Activated CD4-positive, alpha-beta T cell treated with anti-CD3 and anti-CD28 coated beads, Interleukin-2, amount 50 U/mL, for 4 hours (primary cell): ENCODE measurements at places on chromosomes 3 and 15.

DNA sequence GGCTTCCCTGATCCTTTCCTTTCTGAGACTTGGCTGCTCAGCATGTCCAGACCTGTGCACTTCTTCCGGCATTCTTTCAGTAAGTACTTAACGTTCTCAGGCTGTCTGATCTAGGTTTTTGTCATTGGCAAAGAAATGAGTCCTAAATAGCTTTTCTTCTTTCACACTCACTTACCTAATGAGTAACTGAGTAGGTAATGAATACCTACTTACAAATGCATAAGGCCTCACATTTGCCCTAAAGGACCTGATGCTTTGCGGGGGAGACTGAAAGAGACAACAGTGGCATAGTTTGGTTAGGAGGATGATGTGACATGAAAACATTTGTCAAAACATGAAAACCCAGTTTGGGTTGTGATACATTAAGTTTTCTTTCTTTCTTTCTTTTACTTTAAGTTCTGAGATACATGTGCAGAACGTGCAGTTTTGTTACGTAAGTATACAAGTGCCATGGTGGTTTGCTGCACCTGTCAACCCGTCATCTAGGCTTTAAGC lies 516.7 kb upstream of the CFAP20DC start:
- no peak for DNase-seq

DNA sequence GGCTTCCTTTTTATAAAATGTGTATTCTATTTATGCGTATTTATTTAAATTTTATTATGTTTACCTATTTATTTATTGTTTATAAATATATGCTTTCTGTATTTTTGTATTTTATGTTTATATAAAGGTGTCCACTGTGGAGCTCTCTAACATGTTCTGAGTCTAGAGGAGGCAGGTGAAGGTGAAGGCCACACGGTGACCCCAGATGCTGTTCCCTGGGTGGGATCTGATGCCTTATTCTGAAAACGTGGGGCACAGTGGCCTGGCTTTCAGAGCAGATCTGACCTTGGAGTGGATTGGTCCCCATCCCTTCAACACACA lies 104.7 kb upstream of the SLC7A14 start:
- DNase-seq: no peak

DNA sequence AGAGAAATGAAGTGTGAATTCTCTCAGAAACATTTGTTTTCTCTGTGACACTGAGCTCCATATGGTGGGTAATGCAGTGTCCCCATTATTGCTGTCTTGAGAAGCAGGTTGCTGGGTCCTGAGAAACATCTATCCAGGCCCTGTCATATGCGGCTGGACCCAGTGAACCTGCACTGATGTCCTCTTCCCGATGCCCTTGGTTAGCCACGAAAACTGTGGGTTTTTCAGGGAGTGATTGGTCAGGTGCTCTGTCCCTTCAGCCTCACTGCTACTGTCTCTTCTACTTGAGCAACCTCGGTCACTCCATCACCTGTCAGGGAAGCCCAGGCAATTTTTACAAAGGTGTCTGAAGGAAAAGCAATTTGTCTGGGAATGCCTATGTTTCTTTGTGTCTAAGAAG lies 77.0 kb downstream of the SLC7A14 start:
- no peak for DNase-seq

DNA sequence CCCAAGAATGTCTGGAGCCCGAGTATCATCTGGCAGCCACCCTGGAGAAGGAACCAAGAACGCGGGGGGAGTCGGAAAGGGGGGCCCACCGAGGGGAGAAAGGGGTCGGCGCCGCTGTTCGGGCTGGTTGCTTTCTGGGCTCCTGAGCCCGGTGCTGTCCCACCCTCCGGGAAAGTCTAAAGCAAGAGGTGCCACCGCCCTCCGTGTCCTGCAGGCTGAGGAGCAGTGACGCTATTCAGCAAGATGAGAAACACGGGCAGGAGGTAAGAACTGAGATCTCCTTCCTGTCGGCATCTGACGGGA lies 234.8 kb downstream of the XXYLT1 start:
- no peak for DNase-seq

DNA sequence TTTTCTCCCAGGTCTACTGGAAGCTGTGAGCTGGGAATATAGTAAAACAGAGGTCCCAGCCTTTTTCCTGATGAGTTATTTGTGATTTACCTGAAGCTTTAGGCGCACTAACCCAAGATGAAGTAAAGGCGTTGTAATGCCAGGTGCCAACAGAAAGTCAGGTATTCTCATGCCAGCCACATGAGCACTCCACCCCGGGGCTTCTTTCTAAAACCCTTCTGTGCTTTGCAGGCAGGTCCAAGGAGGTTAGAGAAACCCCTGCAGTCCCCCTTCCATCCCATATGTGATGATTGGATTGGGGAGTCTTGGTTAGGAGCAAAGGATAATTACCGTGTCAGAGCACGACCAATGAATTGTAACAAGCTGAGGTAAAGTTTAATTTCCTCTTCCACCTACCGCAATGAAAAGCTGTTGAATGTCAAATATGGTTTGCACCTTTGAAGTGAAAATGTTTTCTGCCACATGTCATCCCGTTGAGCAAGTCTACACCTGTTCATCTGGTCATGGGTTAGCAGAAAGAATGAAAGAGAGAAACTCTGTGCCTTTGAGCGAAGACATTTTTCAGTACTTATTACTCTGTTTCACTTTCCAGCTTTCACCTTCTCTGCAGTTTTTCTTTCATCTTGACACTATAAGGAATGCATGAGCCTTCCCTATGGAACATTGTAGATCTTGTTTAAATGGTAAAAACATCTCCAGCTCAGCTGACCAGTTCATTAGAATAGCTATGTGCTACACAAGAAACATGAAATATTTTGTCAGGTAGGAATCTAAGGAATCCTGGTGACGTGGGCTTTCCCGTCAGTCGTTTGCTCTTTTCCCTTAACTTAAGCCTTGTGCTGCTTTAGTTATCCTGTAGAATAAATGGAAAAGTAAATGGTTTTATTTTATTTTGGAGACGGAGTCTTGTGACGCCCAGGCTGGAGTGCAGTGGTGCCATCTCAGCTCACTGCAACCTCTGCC lies 204.6 kb upstream of the IL12A start:
- no peak for DNase-seq

GRCh38 chr3:140628606-140629005 lies 49.3 kb upstream of the TRIM42 start:
- DNase-seq: no peak

DNA sequence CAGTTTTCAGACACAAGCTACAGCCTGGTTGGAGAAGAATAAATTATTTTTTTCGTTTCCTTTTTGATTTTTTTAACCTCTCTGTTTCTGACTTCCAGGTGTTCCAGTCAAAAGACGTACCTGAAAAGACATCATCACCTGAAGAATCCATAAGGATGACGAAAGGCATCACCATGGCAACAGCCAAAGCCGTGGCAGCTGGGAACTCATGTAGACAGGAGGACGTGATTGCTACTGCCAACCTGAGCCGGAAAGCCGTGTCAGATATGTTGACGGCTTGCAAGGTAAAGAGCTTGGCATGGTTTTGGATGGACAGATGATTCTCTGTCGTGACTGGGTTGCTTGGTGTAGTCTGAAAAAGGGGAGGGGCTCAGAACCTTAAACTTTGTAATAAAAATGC lies 237.0 kb upstream of the TPM1 start:
- DNase-seq: no peak

- DNase-seq: no peak
Measured at GRCh38 chr15:52351206-52351908, 55.8 kb upstream of the MYO5C start.

GRCh38 chr15:96625256-96625655 lies 294.8 kb downstream of the NR2F2 start:
- DNase-seq: no peak

GRCh38 chr15:80512726-80513660 lies 108.8 kb downstream of the ARNT2 start:
- no peak for DNase-seq

- DNase-seq: no peak
Measured at GRCh38 chr3:29283231-29284119, 2.6 kb downstream of the RBMS3 start.

GRCh38 chr3:99678023-99678422 lies 39.6 kb downstream of the COL8A1 start:
- DNase-seq: no peak

- DNase-seq: no peak
Measured at GRCh38 chr3:100516232-100516631, 23.8 kb downstream of the TMEM45A start.

- no peak for DNase-seq
Measured at GRCh38 chr3:175227126-175227525, 368.0 kb downstream of the NAALADL2 start.

DNA sequence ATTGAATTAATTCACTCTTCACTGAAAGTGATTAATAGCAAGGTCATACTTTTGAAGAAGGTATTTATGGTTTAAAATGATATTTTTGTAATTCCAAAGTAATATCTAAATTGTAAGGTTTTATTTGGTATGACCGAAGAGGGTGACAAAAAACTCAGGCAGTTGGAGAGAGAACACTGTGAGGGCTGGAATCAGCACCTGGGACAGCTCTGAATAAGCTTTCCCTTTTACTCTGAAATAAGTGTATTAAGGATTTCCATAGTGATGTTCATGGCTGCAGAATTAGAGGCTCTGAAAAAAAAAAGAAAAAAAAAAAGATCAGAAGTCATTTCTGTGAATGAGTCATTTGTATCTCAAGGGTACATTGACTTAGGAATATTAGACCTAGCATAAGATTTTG lies 299.5 kb downstream of the IL5RA start:
- DNase-seq: no peak

DNA sequence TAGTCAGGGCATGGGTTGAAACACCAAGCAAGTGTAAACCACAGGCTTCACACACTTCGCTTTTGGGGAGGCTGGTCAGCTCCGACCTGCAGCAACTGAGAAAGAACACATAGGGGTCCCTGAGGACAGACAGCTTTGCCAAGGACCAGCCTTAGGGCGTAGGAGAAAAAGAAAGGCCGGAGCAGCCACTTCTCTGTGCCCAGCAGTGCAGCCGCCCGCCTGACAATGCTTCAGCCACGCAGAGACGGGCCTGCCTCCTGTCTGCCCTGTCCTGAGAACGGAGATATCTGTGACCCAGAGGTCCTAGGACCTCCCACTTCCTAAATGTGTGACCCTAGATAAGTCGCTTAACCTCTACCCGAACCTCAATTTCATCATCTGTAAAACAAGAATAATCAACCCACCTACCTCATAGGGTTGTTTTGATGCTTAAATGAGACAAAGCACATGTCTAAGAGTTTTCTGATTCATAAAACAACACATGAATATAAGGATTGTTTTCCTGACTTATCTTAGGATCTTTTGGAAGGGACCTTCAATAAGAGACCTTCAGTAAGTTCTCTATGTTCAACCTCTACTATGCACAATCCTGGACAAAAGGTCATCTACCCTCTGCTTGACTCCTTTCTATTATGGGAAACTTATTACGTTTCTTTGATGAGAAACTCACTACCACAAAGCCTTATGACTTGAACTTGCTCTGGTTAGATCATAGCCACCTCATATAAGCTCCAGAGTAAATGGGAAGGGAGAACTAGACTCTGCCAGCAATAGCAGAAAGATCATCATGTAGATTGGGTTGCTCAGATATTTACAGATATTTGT lies 32.9 kb upstream of the RFTN1 start:
- DNase-seq: no peak

DNA sequence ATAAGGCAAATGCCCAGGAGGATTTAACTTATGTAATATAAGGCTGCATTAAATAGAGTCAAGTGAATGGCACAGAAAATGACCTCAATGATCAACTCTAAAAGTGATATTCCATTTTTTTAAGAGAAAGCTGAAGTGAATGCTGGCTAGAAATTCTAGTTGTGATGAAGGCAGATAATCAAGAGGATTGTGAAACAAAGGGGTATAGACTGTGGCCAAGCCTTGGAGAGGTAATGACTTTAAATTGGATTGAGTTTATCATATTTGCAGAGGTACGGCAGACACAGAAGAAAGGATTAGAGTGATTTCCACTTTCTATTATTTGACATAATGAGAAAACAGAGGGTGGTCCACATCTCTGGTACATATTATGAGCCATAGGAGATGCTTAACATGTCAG lies 269.2 kb downstream of the MECOM start:
- DNase-seq: no peak

DNA sequence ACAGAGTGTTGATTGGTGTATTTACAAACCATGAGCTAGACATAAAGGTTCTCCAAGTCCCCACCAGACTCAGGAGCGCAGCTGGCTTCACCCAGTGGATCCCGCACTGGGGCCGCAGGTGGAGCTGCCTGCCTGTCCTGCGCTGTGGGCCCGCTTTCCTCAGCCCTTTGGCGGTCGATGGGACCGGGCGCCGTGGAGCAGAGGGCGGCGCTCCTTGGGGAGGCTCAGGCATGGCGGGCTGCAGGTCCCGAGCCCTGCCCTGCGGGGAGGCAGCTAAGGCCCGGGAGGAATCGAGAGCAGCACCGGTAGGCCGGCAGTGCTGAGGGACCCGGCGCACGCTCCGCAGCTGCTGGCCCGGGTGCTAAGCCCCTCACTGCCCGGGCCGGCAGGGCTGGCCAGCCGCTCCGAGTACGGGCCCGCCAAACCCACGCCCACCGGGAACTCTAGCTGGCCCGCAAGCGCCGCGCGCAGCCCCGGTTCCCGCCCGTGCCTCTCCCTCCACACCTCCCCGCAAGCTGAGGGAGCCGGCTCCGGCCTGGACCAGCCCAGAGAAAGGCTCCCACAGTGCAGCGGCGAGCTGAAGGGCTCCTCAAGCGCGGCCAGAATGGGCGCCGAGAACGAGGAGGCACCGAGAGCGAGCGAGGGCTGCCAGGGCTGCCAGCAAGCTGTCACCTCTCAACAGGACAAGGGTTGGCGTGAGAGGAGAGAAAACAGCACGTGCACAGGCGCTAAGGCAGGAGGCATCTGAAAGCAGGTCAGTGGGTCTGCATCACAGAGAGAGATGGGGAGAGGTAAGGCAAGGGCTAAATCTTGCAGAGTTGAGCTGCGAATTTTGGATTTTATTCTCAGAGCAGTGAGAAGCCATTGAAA lies 5.9 kb upstream of the EPB42 start:
- DNase-seq: no peak

GRCh38 chr3:189563853-189564563 lies 67.2 kb upstream of the TP63 start:
- DNase-seq: no peak

DNA sequence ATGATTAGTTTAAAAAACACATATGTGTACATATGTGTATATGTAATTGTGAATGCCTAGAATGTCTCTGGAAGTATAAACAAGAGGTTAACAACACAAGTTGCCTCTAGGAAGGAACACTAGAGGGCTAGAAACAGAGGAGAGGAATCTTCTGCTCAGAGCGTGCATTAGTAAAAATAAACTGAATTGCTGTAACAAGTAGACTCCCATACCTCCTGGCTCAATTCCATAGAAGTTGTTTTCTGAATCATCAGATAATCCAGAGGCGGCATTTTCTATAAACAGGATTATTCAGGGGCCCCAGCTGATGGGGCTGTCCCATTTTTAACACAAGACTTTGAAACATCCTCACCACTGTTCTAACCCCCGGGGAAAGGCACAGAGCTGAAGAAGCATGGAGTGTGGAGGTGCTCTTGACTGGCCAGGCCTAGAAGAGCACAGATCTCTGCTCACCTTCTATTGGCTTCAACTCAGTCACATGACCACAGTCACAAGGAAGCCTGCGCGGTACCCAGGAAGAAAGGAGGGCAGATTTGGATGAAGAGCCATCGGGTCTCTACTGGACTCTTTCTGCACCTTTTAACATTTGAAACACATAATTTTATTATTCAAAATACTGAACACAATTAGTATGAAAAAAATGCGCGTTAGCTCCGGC lies 145.7 kb downstream of the TLE3 start:
- DNase-seq: no peak
